Activated naive CD8-positive, alpha-beta T cell treated with anti-CD3 and anti-CD28 coated beads for 36 hours (primary cell): ENCODE measurements at places on chromosomes 12 and 14.
A peak's percentile ranks its signal among the peaks of the same experiment; 100 is the strongest.

DNA sequence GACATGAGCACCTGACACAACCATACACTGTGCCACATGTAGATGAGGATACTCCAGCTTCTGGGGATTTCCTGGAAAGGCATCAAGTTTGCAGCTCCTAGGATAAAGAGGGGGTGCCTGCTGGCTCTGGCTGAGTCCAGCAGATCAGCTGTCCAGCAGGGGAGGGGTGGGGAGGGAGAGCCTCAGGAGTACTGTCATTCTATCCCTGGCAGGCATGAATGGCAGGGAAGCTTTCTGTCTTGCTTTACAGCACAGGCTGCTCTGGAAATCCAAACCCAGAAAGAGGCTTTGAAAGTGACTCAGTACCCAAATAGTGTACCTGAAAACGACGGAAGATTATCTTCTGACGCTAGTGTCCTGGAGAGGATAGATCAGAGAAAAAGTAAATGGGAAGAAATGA, 32.2 kb downstream of the SLC8A3 start:
- no peak for DNase-seq

- DNase-seq, result no peak
Observed at GRCh38 chr14:44830371-44830770, 131.4 kb downstream of the KLHL28 start.

GRCh38 chr12:121468499-121468801, 68.5 kb downstream of the RNF34 start:
- DNase-seq, result no peak

- DNase-seq, result no peak
Observed at GRCh38 chr12:132503618-132504204, 13.8 kb downstream of the FBRSL1 start.

GRCh38 chr12:63814146-63814772, 30.2 kb upstream of the SRGAP1 start:
- no peak for DNase-seq

GRCh38 chr12:97309921-97310320, 152.7 kb upstream of the RMST start:
- DNase-seq, result no peak

GRCh38 chr14:70663707-70664179, 22.0 kb downstream of the TTC9 start:
- no peak for DNase-seq

DNA sequence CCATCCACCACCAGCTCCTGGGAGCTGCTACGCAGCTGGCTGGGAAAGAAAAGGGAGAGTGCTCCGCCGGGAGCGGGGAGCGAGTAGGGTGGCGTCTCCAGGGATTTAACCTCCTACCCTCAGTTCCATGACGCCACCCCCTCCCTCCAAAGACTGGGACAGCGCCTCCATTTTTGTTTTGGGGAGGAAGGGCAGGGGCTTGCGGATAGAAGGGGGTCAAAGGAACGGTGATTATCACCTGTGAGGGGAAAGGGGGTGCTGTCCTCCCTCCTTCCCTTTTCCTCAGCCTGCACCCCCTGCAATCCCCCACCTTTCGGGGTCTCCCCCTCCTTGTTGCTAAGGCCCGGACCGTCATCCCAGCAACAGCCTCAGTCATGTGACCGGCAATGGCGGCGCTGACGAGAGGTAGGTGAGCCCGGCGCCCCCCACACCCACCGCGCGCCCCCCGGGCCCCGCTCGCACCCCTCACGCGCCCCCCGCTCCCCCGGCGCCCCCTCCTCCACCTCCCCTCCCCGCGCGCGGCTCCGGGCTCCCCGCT, at the start of gene DTX3:
TSS of gene DTX3 (plus strand) at position 371 of the 538 bp plus-strand sequence. CDS start 1,694 bp downstream, outside the sequence.
- peak; percentile 48 for DNase-seq

DNA sequence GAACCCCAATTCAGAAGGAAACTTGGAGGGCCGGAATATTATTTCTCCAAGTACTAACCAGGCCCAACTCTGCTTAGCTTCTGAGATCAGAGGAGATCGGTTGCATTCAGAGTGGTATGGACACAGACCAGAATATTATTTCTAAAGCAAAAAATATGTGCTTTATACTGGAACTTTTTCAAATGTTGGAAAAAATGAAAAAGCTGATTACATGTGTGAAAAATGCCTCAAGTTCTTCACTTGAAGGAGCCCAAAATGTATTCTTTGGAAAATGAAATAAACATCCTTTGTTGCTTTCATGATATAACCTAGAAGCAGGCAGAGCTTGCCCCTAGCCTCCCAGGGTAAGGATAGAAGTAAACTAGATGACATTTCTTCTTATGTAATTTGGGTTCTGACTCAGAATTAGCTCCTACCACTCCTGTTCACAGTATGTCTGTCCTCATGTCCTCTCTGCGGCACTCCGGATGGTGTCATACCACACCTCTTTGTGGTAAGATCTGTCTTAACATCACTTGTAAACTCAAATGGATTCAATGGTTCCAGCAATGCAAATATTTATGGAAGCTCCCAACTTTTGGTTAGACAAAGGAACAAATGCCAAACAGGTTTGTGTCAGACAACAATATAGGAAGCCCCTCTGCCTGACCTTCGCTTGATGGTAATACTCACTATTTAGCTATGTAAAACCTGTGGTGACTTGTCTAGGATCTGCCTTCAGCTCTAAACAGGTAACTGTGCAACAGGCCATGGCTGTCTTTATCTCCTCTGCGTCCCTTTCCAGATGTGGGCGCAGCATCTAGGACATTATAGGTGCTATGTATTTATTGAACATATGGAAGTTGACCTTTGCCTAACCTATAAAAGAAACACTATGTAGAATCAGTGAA, 178.5 kb downstream of the SSPN start:
- no peak for DNase-seq

DNA sequence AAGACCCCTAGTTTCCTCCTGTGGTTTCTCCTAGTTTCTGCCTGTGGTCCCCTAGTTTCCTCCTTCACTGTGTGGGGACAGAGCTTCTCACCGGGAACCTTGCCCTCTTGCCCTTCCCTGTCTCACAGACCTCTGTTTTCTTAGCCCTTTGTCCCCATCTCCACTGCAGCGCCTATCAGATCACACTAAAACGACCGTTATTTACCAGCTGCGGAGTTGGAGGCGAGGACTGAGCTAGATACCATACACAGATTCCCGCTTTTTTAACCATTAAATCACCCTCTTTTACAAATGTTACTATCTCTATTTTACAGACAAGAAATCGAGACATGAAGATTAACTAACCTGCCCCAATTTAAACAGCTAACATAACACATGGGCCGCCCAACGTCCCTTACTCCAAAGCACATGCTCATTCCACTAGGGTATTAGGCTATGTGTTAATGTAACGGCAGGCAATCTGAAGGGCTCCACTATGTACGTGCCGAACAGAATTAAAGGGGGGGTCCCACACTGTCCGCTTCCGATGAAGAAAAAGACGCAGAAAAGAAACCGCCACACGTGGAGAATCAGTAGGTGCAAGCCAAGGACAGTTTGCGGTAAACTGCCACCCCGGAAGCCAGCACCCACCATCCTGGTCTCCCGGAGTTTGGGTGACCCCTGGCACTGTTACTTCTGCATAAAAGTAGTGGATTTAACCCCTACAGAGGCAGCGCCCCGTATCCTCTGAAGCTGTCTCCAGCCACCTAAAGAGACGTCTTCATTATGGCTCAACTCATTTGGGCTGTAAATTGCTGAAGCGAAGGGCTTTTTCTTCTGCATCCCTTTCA, 1.9 kb upstream of the FKBP4 start:
- no peak for DNase-seq

DNA sequence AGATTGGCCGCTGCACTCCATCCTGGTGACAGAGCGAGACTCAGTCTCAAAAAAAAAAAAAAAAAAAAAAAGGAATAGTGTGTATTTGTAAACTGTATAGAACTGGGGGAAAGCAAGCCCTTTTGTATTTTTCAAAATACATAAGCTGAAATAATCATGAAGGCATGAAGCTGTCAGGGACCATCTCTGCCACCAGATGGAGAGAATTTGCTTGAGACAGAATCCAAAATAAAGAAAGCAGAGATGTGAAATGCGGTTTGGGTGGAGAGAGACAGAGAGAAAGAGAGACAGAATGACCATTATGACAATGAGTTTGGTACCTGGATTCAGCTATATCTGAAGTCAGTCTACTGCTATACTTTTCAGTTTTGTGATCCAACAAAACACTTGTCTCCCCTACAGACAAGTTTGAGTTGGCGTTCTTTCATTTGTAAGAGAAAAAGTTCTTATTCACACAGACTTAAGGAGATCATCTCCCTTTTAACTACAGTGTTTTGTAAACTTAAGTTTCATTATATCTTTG, 155.7 kb upstream of the LRIG3 start:
- no peak for DNase-seq

DNA sequence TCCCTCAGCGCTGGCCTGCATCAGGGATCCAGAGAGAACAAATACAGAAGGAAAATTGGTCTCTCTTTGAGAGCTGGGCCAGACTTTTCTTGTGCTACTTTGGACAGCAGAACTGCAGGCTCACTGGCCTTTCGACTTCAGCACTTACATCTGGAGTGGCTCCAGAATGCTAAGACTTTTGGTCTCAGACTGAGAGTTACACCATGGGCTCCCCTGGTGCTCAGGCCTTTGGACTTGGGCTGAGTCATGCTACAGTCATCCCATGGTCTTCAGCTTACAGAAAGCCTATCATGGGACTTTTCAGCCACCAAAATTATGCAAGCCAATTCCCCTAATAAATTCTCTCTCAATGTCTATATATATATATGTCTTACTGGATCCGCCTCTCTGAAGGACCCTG, 9.0 kb upstream of the CD163 start:
- DNase-seq, result no peak

DNA sequence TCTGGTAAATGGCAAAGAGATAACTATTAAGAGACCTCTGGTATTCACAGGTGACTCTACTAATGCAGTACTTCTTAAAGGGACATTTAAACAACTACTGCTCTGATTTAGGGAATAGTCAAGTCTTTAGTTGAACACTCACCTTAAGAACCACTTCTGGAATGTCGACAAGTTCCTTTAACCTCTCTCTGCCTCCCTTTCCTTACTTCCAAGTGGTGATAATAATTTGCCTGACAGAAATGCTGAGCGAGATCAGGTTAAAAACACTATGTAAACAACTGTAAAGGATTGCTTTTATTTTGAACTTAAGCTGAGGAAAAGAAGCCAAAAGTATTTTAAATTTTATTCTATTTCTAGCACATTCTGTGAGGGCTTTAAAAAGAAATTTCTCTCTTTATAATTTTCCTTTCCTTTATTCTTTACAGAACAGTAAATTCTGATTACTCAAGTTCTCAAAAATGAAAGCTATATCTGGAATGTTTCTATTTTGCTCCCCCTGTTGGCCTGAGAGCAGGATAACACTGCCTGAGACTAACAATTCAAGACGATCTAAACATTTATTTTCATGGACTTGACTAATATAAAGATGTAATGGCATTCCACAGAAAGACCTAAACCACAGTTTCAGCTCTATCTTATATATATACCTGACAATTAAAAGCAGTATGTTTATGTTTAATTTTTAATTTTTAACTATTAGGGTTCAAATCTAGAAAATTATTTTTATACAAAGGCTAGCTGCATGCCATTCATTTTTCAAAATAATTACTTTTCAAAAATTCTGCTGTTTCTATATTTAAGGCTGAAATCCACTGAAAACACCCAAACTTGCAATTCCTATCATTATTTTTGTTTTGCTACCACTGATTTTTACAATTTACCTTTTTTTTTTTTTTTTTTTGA, 29.2 kb downstream of the ZCCHC8 start:
- no peak for DNase-seq

- no peak for DNase-seq
Observed at GRCh38 chr12:111411185-111411764, 5.6 kb downstream of the SH2B3 start.

GRCh38 chr12:22047494-22047893, 1.5 kb downstream of the CMAS start:
- DNase-seq, result no peak

- no peak for DNase-seq
Observed at GRCh38 chr14:71731096-71731495, 201.1 kb upstream of the RGS6 start.

GRCh38 chr12:105523164-105524057, 192.9 kb downstream of the C12orf75 start:
- DNase-seq, result no peak

- no peak for DNase-seq
Observed at GRCh38 chr14:63692310-63693020, 35.4 kb downstream of the SGPP1 start.

DNA sequence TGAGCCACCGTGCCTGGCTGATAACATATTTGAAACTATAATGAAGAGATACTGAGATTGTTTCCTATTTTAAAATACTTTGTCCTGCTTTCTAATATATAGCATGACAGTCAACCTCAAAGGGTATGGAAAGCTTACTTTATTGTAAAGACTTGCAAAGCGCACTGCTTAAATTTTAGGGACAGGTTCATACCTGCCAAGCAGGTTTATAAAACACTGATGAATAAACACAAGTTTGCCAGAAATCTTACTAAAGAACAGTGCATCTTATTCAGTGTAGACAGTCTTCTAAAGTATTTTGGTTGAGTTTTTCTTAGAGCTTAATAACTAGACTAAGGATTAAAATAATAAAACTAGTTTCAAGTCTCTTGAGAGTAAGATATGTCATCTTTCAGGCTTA, 4.8 kb downstream of the C12orf71 start:
- DNase-seq, result no peak

- DNase-seq, result no peak
Observed at GRCh38 chr12:68573406-68573805, 37.3 kb upstream of the RAP1B start.

DNA sequence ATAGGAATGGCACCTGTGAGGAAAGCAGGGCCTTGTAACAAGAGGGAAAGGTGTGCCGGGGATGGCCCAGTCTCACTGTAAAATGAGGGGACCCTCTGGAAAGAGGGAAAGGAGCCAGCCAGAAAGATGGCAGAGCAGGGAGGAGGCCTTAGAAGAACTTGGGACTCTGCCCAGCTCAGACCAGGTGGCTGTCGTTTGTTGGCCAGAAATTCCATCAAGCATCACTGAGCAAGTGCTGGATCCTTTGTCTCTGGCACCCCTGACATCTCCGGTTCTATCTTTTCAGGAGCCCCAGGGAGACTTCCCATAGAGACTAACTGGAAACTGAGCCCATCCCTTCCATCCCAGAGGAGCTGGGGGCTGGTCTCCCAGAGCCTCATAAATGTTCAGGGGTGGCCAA, 43.3 kb downstream of the DEGS2 start:
- DNase-seq, result no peak

DNA sequence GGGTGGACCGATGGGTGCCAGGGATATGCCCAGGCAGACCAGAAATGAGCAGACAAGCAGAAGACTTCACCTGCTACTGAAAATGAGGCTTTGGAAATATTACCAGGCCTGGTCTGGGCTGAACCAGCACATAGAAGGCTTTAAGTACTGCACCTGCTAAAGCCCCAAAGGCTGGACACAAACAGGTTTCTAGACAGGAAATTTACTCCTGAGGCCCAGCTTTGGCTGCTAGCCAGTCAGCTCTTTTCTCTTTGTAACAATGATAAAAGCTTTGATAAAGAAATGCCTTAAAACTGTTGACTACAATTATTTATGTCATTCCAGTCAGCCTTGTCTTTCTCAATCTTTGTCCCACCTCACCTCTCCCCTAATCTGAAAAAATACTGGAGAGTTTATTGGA, 228.9 kb upstream of the EGLN3 start:
- no peak for DNase-seq

DNA sequence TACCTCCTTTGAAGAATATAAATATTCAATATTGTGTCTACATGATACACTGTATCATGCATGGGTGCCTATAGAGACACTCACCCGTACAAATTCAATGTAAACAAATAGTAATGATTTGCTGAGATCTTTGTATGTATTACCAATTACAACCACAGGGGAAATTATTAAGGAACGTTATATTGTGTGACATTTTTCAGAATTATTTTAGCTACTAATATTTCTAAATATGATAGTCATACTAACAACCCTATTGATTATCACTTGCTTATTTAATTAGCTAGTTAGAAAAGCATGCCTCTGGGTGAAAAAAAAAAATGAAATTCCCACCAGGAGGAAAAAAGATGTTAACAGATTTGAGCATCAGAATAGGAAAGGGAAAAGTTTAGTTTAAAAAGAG, 2.1 kb downstream of the SOX5 start:
- DNase-seq, result no peak
